Activated T-cell treated with anti-CD3 and anti-CD28 coated beads, Interleukin-2, amount 50 U/mL, for 72 hours (primary cell): ENCODE measurements at places on chromosomes 12 and 14.

GRCh38 chr14:97846156-97846555, 1049.0 kb downstream of the VRK1 start:
- H3K4me3 ChIP-seq, result no peak overlapping the region
- peaks cover 6% of the 10 kb centered on the region for H3K27me3 ChIP-seq
- H3K27ac ChIP-seq, result no peak overlapping the region
- peak; percentile 15 for DNase-seq
- H3K4me1 ChIP-seq, result no peaks in the 10 kb centered on the region

DNA sequence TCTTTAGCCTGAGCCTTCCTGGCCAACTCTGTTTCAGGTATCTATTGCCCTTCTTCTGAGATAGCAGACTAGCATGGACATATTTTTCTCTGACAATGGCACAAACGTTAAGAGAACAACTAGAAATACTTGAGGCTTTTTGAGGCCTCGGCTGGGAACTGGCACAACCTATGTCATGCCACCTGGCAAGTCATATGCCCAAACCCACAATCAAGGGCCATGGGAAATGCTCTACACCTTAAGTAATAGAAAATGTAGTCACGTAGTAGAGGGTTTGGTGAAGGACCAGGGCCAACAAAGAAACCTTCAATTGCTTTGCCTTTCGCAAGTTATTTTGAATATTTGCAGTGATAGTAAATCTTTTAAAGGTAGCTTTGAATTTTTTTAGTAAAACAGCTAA, 325.4 kb downstream of the ZFP36L1 start:
- H3K4me3 ChIP-seq, result no peak overlapping the region
- H3K27me3 ChIP-seq, result no peaks in the 10 kb centered on the region
- no peak overlapping the region for H3K27ac ChIP-seq
- peaks cover 49% of the 10 kb centered on the region for H3K4me1 ChIP-seq
- no peak for DNase-seq

DNA sequence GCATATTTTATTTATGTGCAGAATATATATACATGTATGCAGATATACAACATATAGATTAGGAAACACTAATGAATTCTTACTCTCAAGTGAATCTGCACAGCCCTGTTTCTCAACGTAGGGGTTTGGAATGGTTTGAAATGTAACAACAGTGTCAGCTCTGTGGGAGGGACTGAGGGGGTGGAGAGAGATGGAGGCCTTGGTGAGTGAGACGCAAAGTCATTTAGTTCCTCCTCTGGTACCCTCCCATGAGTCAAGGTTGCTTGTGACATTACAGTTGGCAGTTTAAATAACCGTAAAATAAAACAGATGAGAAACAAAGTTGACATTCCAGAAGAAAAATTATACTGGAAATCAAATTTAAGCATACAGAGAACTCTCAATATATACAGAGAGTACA, 313.0 kb upstream of the PRKD1 start:
- no peaks in the 10 kb centered on the region for H3K4me1 ChIP-seq
- DNase-seq, result no peak
- H3K27ac ChIP-seq, result no peak overlapping the region
- H3K4me3 ChIP-seq, result no peak overlapping the region

DNA sequence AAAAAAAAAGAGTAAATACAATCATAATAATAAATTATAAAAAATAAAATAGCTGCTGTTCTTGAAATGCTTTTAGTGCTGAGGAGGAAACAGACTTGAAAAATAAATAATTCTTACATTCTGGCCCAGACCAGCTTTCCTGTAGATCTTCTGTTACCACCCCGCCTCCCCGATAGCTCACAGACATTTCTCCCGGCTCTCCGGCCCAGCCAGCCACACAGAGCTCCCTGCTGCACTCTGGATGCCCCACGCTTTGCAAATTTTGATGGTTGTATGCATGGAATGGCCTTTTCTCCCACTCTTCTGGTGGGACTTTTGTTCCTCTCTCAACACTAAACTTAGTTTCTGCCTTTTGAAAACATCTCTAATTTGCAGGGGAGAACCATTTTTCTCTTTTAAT, 249.3 kb downstream of the ATP23 start:
- H3K27me3 ChIP-seq, result no peaks in the 10 kb centered on the region
- H3K36me3 ChIP-seq, result no peaks in the 10 kb centered on the region

DNA sequence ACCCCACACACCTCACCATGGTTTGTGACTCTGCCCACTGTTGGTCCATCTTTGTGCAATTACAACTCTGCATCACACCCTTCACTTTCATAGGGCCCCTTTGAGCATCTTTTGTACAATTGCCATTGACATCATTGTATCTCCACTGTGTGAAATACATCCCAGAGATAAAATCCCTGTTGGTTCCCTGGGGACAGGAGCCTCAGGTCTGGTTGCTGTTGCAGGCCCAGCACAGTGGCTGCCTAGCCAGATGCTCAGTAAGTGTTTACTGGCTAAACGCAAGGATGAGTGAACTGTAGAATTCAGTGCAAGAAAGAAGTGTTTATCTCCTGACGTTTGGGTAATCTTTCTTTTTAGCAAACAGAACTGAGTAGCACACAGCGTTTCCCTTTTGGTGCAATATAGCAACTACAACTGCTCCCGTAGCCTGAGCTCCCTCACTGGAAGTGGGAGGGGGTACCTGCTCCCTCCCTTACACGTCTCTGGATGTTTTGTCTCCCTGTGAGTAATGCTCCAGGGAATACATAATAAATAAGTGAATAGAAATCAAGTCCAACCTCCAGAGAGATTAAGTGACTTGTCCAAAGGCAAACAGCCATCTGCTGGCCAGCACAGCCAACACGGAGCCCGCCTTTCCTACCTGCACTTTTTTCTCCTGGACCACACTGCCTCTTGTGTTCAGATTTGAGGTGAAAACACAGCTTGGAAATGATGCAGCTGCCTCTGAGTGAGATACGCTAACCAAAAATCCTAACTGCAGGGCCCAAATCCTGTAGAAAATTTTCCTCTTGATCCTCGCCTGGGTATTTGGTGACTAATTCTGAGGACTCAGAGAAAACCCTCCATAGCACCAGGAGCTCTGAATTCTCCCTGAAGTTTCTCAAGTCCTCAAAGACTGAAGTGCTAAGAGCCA, 27.4 kb downstream of the GALNT16 start:
- H3K4me1 ChIP-seq, result no peaks in the 10 kb centered on the region
- H3K27ac ChIP-seq, result no peak overlapping the region
- H3K36me3 ChIP-seq, result no peaks in the 10 kb centered on the region
- no peak for DNase-seq
- H3K4me3 ChIP-seq, result no peak overlapping the region
- no peaks in the 10 kb centered on the region for H3K27me3 ChIP-seq

DNA sequence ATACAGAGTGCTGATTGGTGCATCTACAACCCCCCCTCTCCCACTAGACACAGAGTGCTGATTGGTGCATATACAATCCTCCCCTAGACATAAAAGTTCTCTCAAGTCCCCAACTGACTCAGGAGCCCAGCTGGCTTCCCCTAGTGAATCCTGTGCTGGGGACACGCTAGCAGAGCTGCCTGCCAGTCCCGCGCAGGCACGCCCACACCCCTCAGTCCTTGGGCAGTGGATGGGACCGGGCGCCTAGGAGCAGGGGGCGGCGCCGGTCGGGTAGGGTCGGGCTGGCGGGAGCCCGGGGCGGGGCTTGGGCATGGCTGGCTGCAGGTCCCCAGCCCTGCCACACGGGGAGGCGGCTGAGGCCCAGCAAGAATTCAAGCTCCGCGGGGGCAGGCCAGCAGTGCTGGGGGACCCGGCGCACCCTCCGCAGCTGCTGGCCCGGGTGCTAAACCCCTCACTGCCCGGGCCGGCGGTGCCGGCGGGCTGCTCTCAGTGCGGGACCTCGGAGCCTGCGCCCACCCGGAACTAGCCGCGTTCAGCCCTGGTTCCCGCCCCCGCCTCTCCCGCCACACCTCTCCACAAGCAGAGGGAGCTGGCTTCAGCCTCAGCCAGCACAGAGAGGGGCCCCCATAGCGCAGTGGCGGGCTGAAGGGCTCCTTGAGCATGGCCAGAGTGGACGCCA, 64.3 kb upstream of the DDHD1 start:
- no peaks in the 10 kb centered on the region for H3K27me3 ChIP-seq
- peaks cover 6% of the 10 kb centered on the region for H3K4me1 ChIP-seq
- peak overlapping the region; percentile 92 for H3K4me3 ChIP-seq
- H3K36me3 ChIP-seq, result no peaks in the 10 kb centered on the region

DNA sequence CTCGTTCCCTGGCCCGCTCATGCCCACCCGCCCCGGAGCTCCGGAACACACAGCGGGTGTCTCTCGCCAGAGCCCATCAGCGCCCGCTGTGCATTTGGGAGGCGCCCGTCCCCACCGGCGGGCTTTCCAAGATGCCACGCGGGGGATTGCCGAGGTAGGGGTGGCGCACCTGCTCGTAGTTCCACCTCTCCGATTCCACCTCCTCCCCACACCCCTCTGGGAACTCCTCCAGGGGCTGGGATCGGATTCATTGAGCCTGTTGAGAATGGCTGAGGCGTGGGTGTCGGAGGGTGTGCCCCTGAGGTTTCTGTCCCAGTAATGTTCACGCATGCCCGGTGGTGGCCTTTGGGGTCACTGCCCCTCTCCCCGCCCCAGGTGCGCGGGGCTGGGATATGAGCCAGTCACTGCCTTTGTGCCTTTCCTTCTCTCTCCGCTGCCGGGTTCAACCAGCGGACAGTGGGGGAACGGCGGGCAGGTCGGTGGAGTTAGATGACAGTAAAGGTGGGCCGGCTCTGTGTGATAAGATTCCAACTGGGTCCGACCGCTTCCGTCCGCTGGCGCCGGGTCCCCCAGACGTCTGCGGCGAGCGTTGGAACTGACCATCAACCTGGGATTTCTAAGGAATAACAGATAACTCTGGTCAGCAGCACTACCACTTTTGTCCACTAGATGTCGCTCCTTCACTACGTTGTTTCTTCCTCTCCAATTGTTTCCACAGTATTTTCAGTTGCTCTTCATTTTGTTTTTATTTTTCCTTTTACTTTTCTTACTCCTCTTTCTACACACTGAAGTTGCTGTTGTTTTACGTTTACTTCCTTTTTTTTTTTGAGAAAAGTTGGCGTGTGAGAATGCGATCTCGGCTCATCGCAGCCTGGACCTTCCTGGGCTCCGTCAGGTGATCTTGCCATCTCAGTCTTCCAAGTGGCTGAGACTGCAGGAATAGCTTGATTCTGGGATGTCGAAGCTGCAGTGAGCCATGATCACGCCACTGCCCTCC, 178.1 kb upstream of the ALG10B start:
- peaks cover 9% of the 10 kb centered on the region for H3K4me1 ChIP-seq
- peaks cover 8% of the 10 kb centered on the region for H3K27me3 ChIP-seq
- peak; percentile 60 for DNase-seq
- no peaks in the 10 kb centered on the region for H3K36me3 ChIP-seq

- H3K4me3 ChIP-seq, result peak overlapping the region; percentile 64
- H3K27me3 ChIP-seq, result no peaks in the 10 kb centered on the region
- peaks cover 99% of the 10 kb centered on the region for H3K4me1 ChIP-seq
- peaks cover 8% of the 10 kb centered on the region for H3K36me3 ChIP-seq
These were observed 122.0 kb upstream of the CCND2 start for GRCh38 chr12:4151362-4152121.

DNA sequence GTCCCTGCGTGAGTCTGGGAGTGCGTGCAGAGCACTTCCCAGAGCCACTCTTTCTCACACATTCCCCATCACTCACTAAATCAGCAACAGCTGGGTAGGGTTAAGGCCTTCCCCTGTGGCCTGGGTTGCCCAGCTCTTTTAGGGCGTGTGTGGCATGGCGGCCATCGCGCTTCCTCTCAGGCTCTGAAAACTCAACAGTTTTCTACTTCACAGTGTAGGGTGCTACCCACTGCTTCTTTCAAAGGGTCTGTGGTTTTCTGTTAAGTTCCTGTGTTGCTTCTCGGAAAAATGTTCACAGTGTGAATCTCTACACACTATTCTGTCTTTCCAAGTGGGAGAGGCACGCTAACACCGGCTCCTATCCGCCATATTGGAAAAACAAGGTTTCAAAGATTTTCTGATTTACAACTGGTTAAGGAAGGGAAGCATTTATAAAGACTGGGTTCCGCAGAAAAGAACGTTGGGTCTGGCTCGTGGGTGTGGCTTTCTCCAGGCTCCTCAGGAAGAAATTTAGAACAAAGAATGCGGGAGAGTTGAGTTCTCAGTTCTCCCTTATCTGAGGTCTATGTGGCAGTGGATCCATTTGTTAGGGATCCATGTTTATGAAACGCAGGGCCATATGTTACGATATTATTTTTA, 34.9 kb upstream of the AEBP2 start:
- peak overlapping the region; percentile 72 for H3K4me3 ChIP-seq
- H3K4me1 ChIP-seq, result peaks cover 10% of the 10 kb centered on the region
- H3K27ac ChIP-seq, result peak overlapping the region; percentile 95
- no peaks in the 10 kb centered on the region for H3K27me3 ChIP-seq
- peak; percentile 15 for DNase-seq

DNA sequence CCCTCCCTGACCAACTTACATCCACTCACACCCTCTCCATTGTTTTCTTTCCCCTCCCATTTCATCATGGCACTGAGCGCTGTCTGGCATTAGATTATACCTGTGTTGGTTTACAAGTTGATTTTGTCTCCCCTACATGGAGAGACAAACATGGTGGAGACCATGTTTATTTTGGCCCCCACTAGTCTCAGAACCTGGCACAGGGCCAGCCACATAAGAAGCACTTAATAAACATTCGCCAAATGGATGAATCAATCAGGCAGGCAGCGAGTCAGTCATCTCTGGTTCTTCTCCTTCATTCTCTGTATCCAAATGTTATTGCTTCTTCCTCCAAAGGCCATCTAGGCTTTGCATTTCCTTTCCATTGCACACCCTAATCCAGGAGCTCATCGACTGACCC, 177.4 kb downstream of the DPF3 start:
- no peaks in the 10 kb centered on the region for H3K27me3 ChIP-seq
- H3K4me3 ChIP-seq, result no peak overlapping the region
- no peak overlapping the region for H3K27ac ChIP-seq

DNA sequence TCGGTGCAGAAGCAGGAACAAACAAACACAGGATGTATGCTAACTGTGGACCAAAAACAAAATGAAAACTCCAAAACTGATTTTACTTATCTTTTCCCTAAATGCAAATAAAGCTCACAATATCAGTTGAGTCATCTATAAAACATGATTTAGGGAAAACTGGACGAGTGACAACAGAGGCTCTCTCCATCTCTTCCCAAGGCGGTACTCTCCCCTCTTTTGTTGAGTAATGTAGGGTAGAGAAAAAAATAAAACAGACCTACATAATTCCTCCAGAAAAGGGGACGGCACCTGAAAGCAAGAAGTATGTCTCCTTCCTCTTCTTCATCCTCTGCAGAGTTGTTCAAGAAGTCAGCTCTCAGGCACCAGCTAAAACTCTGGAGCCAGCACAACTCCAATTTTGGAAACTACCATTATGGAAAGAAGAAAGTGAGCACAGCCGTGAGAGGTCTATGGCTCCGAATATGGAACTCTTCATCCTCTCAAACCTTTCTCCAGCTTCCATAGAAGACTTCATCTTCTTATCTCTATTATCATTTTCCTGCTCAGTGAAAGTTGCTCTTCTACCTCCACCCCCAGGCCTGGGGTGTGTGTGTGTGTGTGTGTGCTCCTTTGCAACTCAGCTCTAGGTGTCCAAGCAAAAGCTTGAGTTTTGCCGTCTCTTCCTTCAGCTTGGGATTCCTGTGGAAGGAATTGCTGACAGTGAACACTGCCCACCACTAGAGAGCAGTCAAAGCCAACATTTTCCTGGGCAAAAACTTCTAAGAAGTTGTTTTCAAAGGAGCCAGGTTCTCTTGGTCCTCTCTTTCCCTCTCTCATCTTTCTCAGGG, 155.4 kb downstream of the DIO2 start:
- DNase-seq, result no peak
- H3K36me3 ChIP-seq, result no peaks in the 10 kb centered on the region
- H3K4me1 ChIP-seq, result no peaks in the 10 kb centered on the region
- H3K4me3 ChIP-seq, result no peak overlapping the region
- no peak overlapping the region for H3K27ac ChIP-seq

GRCh38 chr14:64092338-64092737, 201.8 kb downstream of the ESR2 start:
- DNase-seq, result no peak
- H3K4me1 ChIP-seq, result peaks cover 7% of the 10 kb centered on the region
- H3K4me3 ChIP-seq, result no peak overlapping the region
- no peaks in the 10 kb centered on the region for H3K36me3 ChIP-seq
- H3K27me3 ChIP-seq, result no peaks in the 10 kb centered on the region
